ENCODE measurements at places on chromosomes 12 and 14.

- no peak for DNase-seq
Observed at GRCh38 chr12:91056488-91056887, 1.3 kb downstream of the KERA start.

DNA sequence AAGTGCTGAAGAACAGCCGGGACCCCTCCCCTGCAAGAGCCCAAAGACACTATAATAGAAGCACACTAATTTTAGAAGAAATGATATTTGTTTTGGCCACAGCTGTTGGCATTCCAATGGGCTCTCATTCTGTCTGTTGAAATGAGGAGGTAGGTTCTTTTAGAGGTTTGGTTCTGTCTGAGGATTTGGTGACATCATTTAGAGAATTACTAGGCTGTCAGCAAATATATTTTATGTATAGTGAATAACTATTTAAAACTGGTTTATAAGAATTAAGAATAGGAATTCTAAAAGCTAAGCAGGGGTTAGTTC lies 200.7 kb upstream of the SLC38A2 start:
- no peak for DNase-seq

DNA sequence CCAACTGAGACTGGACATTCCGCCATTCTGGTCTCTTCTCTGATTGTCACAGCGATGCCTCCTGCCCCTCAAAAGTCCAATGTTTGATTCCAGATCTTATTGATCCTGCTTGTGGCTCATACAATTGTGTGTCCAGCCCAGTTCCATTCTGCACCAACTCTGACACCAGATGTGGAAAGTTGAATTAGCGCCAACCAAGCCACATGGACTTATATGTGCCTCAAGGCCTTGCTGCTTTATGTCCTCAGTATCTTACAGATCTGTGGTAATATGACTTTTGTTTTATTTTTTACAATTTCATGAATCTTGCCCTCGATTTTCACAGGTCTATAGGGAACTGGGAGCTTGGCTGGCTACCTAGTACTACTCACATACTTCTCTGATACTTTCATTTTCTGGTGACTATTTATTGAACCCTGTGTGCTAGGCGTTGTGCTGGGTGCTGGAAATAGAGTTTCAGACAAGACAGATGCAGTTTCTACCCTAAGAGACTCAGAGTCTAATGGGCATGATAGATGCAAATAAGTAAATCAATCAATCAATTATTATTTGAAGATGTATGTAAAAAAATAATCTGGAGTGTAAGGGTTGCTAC lies 472.0 kb downstream of the TMTC2 start:
- DNase-seq: no peak

DNA sequence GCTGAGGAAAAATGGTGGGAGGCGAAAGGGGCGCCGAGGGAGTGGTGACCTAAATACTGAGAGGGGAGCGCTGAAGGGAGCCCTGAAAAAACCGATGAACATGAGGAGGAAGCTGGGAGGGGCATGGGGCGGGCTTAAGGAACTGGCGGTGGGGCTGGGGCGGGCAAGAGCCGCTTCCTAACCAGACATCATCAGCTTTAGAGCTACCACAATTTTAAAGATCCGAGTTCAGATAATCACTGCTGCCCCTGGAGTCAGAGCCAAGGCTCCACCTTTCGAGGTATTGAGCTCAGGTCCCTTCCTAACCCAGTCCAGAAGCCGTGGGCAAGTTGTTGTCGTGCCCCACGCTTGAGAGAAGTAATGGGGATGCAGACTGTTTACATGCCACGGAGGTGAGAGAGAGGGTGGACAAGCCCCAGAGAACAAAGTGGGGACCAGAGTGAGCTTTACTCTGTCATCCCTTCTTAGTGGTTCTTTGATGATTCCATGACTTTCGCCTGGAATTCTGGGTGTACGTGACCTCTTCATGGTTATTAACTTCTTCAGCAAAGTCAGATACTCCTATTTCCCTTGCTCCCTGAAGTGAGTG lies 393 bp downstream of the ORMDL2 start:
- no peak for DNase-seq

DNA sequence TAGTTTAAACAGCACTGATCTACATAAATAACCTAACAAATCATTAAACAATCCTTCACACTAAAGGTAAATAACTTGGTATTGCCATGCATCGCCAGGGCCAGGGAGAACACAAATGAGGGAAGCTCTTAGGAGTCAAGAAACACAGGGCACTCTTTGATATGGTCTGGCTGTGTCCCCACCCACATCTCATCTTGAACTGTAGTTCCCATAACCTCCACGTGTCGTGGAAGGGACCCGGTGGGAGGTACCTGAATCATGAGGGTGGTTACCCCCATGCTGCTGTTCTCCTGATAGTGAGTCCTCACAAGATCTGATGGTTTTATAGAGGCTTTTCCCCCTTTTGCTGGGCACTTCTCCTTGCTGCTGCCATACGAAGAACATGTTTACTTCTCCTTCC lies 17.3 kb downstream of the TMEM132D start:
- no peak for DNase-seq

GRCh38 chr14:100838493-100839314 lies 12.8 kb downstream of the MEG3 start:
- no peak for DNase-seq

Measured in mesothelial cell of epicardium (in vitro differentiated cells).